ENCODE measurements at places on chromosomes 7 and 10. TPM values are rescaled to one million over a fixed set of nuclear protein-coding genes. Genes with fewer than 3 reads are reported as not detected.

Gene PRR15
- polyA plus RNA-seq, result 0.29 TPM

Gene ZPBP
- polyA plus RNA-seq, result 0.38 TPM

Gene SORBS1
- polyA plus RNA-seq, result 102 TPM

Gene OR2A12
- 0.03 TPM for polyA plus RNA-seq

Measured in spinal cord (tissue), 10 donors.